ENCODE measurements at places on chromosomes 5 and 9.

GRCh38 chr9:133252301-133253020 is 22.5 kb downstream of the ABO start:
- no peak for DNase-seq

DNA sequence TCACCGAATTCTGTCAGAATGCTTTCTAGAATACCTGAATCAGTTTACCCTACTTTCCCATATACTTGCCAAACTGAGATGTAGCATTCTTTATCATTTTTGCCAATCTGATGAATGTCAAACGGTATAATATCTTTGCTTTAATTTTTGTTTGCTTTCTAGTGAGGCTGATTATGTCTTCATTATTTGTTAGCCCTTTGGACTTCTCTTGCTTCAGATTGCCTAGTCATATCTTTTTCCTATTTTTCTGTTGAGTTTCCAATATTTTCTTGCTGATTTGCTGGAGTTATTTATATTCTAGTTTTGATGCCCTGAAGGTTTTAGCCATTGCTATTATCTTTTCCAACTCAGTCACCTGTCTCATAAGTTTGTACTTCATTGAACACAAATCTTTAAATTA is 40.3 kb upstream of the GPBP1 start:
- DNase-seq = no peak

GRCh38 chr5:38162625-38163024 is 95.7 kb upstream of the EGFLAM start:
- DNase-seq = no peak

DNA sequence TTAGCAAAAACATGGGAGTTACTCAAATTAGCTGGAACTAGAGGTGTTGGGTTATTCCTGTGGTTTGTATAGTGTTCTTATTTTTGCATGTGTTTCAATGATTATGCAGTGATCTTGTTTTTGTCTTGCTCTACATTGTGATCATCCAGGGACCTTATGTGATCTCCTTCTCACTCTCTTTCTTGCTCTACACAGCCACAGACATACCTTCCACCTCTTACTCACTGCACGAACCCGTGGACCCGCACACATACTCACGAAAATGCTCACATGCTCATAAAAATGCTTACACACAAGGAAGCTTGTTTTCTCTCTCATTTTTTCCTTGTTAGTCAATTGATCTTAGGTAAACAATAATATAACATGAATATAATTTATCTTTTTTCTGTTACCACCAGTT is 187.1 kb downstream of the KDM4C start:
- DNase-seq = no peak

GRCh38 chr9:129235041-129235930 is 57.2 kb upstream of the IER5L start:
- DNase-seq = no peak

GRCh38 chr5:82164176-82164976 is 113.8 kb downstream of the RPS23 start:
- DNase-seq = no peak

DNA sequence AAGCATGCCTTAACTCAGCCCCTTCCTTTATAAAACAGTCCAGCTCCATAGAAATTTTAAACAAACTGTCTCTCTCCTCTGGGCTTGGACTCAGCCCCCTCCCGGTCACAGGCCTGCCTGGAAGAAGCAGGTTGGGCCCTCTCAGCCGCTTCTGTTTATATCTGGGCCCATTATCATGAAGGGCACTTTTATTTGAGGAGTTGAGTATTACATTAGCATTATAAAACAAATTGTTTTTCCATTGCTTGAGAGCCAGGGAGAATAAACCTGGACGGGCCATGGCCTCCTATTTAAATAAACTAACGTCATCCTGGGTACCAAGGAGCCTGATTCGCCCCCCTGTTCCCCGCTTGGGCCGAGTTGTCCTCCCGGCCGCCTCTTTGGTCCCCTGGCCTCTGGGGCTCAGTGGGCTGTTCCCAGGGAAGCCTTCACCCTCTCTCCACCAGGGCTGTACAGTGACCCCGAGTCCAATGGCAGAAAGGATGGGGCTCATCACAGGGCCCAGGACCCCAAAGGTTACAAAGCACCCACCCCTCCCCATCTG is 13.2 kb downstream of the IRX2 start:
- DNase-seq = no peak

- DNase-seq = no peak
Measured at GRCh38 chr5:56585999-56586691, 229.2 kb upstream of the MAP3K1 start.

GRCh38 chr9:125634040-125634717 is 72.8 kb downstream of the MAPKAP1 start:
- DNase-seq = no peak

DNA sequence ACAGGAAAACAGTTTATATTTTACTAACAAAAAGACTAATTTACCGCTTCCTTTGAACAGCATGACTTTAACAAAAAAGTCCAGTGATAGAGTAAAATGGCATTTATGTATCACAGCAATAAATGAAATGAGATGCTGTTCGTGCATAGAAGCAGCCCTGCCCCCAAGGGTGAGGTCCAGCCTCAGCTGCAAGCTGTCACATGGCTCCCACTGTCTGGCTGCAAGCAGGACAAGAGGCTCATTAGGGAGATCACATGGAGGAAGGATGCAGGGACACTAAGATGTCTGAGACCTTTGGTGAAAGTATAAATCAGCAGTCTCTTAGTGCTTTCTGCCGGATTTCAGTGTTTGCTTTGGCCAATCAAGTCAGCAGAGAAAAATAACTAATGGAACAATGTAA is 23.0 kb downstream of the GDNF start:
- no peak for DNase-seq

DNA sequence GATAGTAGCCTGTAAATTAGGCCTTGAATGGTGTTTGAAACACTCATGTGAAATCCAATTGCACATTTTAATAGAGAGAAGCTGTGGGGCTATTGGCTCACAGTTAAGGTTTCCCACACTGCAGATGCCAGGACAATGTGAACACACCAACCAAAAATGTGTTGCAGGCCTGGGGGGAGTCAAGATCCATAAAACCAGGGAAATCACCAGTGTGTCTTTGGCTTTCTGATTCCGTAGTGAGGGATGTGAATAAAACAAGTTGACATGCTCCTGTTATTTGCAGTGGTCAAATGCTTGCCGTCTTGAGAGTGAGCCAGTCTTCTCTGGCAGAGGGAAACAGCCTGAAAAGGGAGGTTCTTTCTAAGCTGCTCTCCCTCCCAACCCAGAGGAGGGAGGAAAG is 79.0 kb downstream of the ZNF462 start:
- DNase-seq = no peak

DNA sequence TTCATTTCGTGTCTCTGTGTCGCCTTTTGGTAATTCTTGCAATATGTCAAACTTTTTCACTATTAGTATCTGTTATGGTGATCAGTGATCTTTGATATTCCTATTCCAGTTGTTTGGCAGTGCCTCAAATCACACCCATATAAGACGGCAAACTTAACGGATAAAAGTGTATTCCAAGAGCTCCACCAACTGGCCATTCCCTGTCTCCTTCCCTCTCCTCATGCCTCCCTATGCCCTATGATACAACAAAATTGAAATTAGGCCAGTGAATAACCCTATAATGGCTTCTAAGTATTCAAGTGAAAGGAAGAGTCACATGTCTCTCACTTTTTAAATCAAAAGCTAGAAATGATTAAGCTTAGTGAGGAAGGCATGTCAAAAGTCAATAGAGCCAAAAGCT is 74.8 kb downstream of the CDK5RAP2 start:
- no peak for DNase-seq

DNA sequence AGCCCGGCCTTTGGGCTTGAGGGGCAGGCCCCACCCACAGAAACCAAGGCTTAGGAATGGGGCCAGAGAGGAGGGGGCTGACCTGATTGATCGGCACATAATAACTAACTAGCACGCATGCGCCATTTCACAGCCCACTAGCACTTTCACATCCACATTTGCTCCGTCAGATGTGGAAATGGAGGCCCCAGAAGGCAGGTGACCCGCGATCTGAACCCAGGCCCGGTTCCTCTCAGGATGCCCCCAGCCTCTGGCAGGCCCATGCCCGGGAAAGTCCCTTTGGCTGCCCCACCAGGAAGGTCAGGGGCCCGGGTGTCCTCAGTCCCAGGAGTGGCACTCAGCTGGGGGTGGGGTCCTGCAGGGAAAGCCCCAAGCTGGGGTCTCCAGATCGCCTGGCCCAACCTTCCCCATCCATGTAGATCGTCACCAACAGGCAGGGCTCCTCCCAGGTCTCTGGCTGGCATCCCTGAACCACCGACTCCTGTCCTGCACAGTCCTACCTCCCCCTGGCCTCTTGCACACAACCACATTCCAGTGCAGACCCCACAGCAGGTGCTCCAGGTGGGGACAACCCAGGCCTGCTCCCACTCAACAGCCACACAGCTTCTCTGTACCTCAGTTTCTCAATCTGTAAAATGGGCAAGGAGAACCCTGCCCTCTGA is 46.7 kb downstream of the VAV2 start:
- DNase-seq = no peak

- no peak for DNase-seq
Measured at GRCh38 chr5:53481887-53482716, 1.7 kb downstream of the FST start.

GRCh38 chr5:170216257-170216864 is 16.4 kb upstream of the C5orf58 start:
- DNase-seq = no peak

DNA sequence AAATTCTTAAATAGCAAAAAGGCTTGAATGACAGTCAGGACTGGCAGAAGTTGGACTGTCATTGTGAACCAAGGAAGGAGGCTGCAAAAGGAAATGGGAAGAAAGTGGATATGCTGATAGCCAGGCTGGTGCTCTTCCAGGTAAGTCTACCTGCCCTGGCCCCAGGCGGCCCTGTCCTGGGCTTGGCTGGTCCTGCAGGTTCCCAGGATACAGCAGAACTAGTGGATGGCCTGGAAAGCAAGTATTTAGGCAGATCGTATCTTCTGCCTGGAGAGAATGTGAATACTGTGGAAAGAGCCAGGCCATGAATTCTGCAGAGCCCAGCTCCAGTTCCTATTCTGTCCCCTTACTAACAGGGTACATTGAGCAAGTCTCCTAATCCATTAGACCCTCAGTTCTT is 149.3 kb downstream of the SEC61B start:
- no peak for DNase-seq

DNA sequence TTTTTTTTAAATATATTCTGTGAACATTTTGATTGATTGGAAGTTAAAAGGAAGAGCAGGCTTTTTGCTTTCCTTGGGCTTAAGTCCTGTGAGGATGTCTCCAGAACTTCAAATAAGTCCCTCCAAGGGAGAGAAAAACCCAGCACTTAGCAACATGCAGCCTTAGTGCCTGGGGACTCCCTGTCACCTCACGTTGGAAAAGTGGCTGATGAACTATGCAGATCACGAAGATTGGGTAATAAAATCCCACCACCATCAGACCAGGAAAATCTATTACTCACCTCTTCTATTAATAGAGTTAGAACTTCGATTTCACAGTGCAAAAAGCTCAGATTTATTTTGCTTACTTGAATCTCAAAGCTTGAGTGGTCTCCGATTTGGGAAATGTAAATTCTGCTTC is 507.0 kb downstream of the MAT2B start:
- no peak for DNase-seq

GRCh38 chr9:104247899-104248460 is 153.9 kb downstream of the SMC2 start:
- DNase-seq = no peak

- DNase-seq = no peak
Measured at GRCh38 chr5:98402130-98402529, 371.3 kb upstream of the RGMB start.

DNA sequence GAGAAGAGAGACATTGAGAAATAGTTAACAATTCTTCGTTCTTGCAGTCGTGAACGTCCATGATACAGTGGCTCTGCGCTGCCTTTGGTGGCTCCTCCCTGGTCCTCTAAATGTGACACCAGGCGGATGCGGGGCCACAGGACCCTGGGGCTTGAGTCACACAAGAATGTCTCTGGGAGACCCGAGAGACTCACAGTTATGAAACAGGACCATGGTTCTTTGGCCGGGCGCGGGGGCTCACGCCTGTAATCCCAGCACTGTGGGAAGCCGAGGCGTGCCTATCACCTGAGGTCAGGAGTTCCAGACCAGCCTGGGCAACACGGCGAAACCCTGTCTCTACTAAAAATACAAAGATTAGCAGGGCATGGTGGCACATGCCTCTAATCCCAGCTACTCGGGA is 767 bp upstream of the ZDHHC11 start:
- no peak for DNase-seq

GRCh38 chr5:96247097-96247701 is 185.8 kb downstream of the PCSK1 start:
- DNase-seq = no peak

GRCh38 chr5:73783828-73784227 is 157.8 kb downstream of the ARHGEF28 start:
- peak; percentile 29 for DNase-seq

GRCh38 chr5:54795284-54795683 is 190.1 kb downstream of the ESM1 start:
- no peak for DNase-seq

- DNase-seq = no peak
Measured at GRCh38 chr9:115808695-115809094, 344.9 kb upstream of the PAPPA start.

DNA sequence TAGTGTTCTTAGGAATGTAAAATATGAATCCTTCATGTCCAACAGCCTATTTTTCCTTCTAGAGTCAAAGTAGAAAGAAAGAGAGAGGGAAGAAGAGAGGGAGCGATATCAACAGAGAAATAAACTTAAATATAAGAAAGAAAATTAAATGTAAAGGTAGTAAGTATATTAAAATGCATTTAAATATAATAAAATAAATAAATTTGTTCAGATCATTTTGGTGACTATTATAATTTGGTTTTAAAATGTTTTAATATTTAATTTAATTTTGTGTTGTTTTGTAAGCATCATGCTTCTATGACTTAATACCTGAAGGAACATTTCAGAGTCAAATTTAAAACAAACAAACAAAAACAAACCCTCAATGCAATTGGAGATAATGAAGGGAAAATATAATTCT is 405.2 kb upstream of the IRX1 start:
- no peak for DNase-seq

DNA sequence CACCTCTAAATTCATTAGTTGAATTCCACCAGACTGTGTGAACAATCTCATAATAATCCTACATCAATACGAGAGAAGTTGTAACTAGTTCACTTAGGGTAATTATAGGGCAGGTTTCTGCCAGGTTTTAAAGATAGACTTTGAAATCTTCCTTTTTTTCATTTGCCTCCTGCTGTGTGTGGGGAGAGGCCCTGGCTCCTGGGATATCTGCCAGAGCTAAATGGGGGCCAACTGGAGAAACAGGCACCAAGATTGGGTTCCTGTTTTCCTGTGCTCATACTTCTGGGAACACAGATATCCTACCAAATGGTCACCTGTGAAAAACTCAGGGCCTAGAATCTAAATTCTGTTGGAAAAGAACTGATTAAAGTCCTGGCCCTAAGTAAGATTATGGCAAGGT is 42.3 kb downstream of the SH3RF2 start:
- no peak for DNase-seq

DNA sequence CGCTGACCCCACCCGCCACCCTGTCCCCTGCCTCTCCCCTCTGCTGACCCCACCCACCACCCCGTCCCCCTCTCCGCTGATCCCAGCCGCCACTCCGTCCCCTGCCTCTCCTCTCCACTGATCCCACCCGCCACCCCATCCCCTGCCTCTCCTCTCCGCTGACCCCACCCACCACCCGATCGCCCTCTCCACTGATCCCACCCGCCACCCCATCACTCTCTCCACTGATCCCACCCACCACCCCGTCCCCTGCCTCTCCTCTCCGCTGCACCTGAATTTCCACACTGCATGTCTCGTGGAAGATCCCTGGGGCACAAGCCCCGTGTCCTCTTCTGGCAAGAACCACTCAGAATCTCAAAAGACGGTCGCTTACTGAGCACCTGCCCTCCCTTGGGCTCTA is 53.4 kb upstream of the OLFM1 start:
- DNase-seq = no peak
